Activated CD4-positive, alpha-beta memory T cell treated with anti-CD3 and anti-CD28 coated beads, Interleukin-2, amount 10 ng/mL, durations not matched to agents 7 days and 5 days (primary cell): ENCODE measurements at places on chromosomes 12 and 14. TPM values are rescaled to one million over a fixed set of nuclear protein-coding genes. Genes with fewer than 3 reads are reported as not detected.

GRCh38 chr14:23408307-23408630 is 196 bp upstream of the MYH6 start:
- H3K27me3 ChIP-seq = peaks cover 2% of the 10 kb centered on the region
- H3K36me3 ChIP-seq = no peaks in the 10 kb centered on the region
- H3K4me3 ChIP-seq = no peak overlapping the region
- DNase-seq = no peak
- H3K27ac ChIP-seq = no peak overlapping the region
- peaks cover 1% of the 10 kb centered on the region for H3K4me1 ChIP-seq

DNA sequence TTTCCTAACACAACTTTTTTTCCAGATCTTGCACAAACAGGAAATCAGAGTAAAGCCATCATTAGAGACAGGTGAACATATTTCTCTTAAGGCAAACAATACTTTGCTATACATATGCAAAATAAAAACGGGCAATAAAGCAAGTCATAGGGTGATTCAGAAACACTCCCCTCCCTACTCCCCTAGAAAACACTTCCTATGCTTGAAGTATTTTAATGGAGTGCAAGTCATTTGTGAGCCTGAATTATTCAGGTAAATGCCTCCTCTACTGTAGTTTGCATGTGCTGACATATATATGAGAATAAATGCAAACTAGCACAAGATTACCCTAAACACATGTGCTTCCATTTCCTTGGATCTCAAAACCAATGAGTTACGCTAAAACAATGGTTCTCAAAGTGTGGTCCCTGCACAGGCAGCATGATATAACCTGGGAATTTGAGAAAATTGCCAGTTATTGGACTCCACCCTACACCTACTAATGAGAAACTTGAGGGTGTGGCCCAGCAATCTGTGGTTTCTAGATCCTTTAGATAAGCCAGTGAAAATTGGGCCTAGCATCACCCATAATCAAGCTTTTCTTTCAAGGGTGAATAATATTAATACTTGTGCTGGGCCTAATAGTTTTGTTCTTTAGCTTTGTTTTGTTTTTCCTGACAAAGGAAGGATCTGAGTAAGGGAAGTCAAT is 159.7 kb upstream of the BMP4 start:
- no peak overlapping the region for H3K4me3 ChIP-seq
- H3K36me3 ChIP-seq = no peaks in the 10 kb centered on the region
- H3K27me3 ChIP-seq = peaks cover 1% of the 10 kb centered on the region

- peaks cover 5% of the 10 kb centered on the region for H3K27me3 ChIP-seq
- no peaks in the 10 kb centered on the region for H3K36me3 ChIP-seq
- H3K27ac ChIP-seq = no peak overlapping the region
Measured at GRCh38 chr12:19739195-19739776, 300.0 kb downstream of the AEBP2 start.

DNA sequence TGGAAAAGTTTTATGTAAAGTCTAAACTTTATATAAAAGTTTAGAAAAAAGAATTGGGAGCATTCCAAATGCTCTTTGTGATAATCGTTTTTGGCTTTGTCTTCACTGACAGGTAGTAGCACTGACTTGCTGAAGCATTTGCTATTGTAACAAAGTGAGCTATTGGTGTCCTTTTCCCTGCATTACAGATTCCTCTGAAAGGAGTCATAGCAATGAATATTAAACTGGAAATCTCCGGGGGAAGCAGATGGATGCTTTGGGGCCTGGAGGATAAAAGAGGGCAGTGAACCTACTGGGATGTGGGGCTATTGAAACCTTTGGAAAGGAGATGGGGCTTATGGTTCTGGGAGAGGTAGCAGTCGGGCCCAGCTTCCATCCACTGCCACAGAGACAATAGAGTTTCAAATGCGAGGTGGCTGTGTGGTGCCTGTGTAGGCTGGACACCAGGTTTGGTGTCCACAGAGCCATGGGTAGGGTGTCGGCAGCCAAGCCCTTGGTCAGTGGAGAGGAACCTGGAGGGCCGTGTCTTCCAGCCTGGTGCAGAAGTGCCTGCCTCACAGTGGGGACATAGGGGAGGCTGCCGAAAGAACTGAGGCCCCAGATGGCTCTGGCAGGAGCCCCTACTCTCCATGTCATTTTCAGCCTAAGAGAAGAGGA is 10.1 kb downstream of the GSG1 start:
- H3K36me3 ChIP-seq = no peaks in the 10 kb centered on the region
- H3K4me1 ChIP-seq = peaks cover 21% of the 10 kb centered on the region
- H3K4me3 ChIP-seq = no peak overlapping the region
- DNase-seq = no peak

DNA sequence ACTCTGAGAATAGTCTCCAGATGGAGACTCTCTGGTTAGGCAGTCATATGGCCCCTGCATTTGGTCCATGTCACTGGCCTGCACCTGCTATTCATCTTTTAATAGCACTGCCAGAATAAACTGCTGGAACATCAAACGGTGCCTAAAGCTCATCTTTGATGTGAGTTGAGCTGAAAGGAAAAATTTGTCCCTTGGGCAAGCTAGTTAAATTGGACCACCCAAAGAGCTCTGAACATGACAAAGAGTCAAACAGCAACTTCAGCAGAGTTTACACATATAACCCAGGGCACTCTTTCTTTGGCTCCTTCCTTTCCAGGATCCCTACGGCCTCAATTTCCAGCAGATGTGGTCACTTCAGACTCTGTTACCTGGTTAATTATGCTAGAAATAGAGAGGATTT is 269.9 kb downstream of the RPL10L start:
- H3K4me3 ChIP-seq = no peak overlapping the region
- H3K36me3 ChIP-seq = no peaks in the 10 kb centered on the region
- no peaks in the 10 kb centered on the region for H3K4me1 ChIP-seq

The PLA2G1B gene
- not detected for total RNA-seq

The CISTR gene
- not detected for total RNA-seq

The PCED1B gene
- 62.2 TPM for total RNA-seq
